Stimulated activated CD4-positive, alpha-beta T cell treated with anti-CD3 and anti-CD28 coated beads, Interleukin-2, amount 100 ng/mL, for 24 hours (primary cell): ENCODE measurements at places on chromosomes 2 and 18.

- DNase-seq: no peak
These were observed 93.8 kb upstream of the PHLPP1 start for GRCh38 chr18:62621546-62621945.

DNA sequence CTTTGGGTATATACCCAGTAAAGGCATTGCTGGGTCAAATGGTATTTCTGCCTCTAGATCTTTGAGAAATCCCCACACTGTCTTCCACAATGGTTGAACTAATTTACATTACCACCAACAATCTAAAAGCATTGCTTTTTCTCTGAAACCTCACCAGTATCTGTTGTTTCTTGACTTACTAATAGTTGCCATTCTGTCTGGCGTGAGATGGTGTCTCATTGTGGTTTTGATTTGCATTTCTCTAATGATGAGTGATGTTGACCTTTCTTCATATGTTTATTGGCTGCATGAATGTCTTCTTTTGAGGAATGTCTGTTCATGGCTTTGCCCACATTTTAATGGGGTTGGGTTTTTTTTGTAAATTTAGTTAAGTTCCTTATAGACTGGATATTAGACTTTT lies 382.6 kb upstream of the ZNF804A start:
- DNase-seq: no peak

DNA sequence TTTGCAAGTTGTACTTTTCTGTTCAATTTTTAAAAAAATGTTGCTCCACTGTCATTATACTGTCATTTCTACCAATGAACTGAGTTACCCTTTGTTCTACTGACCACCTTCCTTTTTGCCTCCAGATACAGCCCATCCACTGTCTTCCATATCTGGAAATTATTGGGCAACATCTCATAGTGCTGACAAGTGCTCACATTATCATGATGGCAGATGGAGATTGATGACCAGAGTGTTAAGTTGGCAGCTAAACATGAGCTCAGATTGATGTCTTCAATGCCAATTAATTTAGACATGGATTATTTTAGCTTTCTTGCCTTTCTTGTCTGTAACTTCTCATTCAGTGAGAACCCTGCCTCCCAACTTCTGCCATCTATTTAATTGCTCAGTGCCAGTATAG lies 76.6 kb downstream of the KIAA1328 start:
- DNase-seq: no peak

DNA sequence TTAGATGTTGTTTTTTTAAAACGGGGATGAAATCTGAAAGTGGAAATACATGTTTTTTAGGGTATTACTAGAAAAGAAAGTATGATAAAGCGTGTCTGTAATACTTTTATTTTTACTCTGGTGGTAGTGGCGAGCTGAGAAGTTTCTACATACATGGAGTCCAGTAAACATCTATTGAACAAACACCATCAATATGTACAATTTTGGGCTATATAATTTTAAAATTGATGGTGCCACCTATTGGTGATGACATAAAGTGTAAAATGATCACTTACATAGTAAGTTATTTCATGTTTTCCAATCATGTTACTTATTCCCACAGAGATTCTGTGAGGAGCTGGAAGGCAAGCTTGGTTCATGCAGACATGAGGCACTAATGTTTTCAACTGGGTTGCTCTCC lies 31.5 kb upstream of the NFE2L2 start:
- no peak for DNase-seq

GRCh38 chr2:231111987-231112386 lies 12.9 kb downstream of the HTR2B start:
- no peak for DNase-seq

DNA sequence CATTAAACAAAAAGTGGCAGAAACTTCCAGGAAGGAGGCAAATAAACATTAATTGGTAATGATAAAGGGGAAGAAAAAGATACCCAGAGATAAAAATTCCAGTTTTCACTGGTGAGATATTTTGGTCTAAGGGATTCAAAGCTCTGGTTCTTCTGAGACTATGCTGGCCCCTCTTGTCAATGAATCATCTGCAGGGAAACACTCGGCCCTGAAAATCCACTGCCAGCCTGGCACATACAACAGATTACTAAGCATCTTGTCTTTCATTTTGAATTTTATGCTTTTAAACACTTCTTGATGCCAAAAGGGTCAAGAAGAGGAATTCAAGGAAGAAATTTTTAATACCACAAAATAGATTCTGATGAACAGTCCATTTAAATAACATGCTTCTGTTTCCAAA lies 1603.8 kb upstream of the ZEB2 start:
- DNase-seq: no peak

- DNase-seq: peak; percentile 40
These were observed 441.5 kb upstream of the POU3F3 start for GRCh38 chr2:104412384-104412783.

DNA sequence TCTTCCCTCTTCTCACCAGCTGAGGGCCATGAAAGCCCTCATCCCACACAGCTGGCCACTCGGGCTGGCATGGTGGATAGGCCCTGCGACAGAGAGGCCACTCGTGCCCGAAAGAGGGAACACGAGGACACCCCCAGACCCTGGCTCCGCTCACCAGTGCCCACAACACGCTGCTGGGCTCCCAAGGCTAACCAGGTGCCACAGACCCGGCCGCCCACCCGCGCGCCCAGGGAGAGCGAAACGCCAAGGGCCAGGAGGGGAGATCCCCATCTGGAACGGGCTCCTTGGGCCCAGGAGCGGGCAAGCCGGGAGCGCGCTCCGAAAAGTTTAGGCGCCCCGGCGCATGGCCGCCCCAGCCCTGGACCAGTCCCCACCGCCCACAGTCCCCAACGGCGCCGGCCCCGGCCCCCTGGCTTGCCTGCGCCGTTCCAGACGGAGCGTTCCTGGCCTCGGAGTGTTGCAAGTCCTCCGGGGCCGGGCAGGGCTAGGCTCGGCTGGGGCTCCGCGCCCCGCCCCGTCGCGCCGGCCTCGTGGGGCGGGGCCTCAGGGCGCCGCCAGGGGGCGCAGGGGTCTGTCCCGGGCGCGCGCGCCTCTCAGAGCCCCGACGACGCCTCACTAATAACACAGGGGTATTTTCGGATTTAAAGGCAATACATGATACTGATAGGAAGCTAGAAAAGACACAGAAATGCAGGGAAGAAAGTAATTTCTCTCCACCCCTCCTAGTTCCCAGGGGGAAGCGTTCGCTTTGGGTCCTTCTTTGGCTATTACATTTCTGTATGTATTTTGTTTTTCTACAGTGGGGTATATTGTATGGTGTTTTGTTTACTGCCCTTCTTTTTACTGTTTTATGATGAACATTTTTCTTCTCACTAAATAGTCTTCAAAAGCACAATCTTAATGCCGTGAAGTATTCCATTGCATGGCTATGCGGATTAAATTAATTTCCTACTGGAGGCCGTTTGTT lies at the start of gene TMBIM1:
TSS of gene TMBIM1 (minus strand) at position 456 of the 967 bp plus-strand sequence. CDS start 10,362 bp downstream, outside the sequence.
- DNase-seq: peak; percentile 81

DNA sequence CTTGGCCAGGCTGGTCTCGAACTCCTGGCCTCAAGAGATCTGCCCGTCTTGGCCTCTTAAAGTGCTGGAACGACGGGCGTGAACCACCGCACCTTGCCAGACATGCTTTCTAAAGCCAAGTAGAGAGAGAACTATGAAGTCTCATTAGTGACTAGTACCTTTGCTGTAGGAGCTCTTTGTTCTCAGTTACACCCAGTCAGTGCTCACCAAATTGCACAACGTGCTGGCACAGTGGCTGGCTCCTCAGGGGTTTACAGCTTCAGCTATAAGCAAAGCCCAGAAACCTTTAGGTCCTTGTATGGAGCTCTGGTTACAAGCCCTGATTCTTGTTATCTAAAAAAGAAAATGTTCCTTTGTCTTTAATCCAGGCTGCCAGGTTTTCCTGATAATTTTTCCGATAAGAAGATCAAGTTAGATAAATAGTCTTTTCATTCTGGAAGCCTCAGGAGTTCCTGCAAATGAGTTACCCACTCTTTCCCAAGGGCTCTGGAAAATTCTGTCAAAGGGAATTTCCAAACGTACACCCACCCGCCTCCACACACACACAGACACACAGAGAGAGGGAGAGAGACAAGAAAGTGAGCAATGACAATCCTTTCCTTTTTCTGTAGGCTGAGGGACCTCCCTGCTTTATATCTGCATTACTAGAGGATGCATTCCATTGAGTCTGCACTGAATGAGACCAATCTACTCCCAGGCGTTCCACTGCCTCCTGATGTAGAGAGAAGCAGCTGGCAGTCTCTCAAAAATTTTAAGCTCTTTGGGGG lies 100.2 kb upstream of the CSRNP3 start:
- DNase-seq: no peak

GRCh38 chr2:190119923-190120590 lies 57.5 kb upstream of the MSTN start:
- DNase-seq: no peak

GRCh38 chr2:102487761-102488462 lies 14.9 kb downstream of the SLC9A4 start:
- DNase-seq: no peak

- no peak for DNase-seq
These were observed 585.0 kb upstream of the CHAC2 start for GRCh38 chr2:53182601-53183000.

GRCh38 chr2:241111440-241111805 lies 9.3 kb upstream of the MTERF4 start:
- no peak for DNase-seq

DNA sequence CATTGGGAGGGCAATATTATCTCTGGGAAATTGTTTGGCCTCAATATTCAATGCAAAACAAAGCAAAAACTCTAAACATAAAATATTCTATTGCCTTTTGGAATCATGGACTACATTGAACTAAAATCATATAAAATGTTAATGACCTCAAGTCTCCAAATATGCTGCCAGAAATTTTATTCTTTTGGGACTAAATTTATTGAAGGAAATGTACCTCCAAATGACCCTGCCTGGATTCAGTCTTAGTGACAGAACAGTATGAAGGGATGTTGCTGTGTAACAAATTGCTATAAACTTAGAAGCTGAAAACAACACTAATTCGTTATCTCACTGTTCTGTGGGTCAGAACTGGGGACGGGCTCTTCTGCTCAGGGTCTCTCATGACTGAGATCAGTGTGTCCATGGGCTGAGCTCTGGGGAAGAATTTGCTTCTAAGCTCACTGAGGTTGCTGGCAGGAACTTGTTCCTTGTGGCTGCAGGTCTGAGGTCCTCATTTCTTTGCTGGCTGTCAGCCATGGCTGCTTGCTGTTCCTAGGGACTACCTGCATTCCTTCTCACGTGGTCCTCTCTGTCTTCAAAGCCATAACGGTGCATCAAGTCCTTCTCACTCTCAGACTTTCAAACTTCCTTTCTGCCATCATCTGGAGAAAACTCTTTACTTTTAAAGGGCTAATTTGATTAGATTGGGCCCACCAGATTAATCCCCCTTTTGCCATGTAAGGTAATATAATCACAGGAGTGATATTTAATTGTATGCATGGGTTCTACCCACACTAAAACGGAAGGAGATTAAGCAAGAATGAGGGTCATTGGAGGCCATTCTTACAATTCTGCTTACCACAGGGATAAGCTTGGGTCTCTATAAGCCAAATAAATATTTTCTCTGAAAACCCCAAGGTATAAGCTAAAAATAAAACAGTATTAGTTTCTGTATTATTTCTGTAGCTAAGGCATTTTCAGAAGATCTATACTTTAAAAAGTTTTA lies 149.0 kb downstream of the ADCYAP1 start:
- no peak for DNase-seq

DNA sequence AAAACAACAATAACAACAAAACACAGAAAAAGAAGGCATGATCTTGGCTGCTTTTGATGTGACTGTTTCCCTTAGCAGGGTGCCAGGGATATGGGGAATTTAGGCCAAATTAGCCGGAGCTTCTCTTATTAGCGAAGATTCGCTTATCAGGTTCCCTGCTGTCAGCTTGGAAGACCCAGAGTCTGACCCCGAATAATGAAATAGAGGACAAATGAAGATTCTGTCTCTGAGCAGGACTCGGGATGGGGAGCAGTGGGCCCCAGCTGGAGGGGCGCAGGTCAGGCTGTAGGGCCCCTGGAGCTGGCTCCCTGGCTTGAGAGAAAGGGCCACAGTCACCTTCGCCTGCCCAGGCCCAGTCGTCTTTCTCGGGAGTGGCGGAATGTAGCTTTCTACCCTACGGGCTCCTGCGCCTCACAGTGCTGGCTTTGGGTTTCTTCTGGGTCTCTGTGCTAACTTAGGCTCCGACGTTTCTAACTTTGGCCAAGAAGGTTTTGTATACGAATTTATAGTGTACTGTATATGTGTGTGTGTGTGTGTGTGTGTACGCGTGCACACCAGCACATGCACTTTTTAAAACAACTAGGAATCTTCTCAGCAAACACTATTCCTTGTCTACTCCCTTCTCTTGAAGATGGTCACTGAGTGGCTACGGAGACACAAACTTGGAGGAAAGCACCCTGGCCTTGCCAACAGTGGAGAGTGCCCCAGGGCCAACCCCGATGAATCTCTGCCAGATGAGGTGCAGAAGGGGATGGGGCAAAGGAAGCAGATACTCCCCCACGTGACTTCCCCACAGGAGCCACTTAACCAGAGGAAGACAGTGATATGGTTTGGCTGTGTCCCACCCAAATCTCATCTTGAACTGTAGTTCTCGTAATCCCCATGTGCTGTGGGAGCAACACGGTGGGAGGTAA lies 195.6 kb upstream of the COPS8 start:
- no peak for DNase-seq

DNA sequence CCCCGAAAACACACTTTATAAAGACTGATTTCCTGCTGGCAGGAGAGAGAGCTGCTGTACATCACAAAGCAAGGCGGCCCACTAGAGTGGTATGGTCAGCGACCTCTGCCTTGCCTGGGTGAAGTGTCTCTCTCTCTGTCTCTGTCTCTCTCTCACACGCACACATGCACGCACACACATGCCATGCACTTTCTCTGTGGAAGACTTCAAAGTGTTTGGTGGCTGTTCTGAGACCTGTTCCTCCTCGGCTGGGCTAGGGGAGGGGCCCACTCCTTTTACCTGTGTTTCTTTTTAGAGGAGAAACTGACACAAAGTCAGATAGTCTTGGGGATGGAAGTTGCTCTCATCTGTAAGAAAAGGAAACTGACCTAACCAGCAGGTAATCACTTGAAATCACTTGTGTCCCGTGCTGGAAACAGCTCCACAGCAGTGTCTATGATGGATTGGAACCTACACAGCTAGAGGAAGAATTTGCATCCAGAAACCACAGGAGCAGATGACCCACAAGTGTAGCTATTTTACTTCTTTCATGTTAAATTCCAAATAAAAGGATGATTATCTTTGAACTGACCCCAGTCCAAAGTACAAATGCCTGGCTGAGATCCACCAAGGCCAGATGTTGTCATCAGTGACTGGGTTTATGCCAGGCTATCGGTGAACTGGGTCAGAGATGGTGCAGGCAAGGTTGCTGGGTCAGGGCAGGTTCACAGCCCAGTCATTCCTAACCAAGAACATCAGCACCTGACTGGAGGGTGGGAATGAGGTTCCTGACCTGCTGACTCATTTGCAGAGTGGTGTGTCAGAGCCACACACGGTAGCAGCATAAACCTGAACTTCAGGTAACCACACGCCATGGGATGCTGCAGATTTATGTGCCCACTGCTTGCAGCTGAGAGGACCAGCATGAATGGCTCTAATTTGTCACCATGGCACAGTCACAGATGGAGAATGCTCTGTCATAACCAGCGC lies 63.0 kb downstream of the NPAS2 start:
- DNase-seq: no peak
